Dorsolateral prefrontal cortex (tissue), 122 donors: ENCODE measurements at places on chromosomes 12 and 14. TPM values are rescaled to one million over a fixed set of nuclear protein-coding genes. Genes with fewer than 3 reads are reported as not detected.

DNA sequence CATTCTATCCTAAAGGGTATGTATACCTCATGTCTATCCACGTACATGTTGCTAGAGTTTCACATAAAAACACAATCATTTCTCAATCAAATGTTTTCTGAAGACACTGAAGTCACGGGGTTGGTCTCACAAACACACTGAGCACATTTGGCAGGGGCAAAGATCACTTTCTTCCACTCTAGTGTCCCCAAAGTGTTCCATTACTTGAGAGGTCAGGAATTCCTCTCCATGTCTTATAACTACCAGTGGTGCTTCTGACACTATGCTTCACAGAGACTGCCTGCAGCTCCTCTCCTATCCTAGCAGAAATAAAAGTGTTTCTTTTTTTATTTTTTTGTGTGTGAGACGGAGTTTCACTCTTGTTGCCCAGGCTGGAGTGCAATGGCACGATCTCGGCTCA lies 19.1 kb downstream of the ZFYVE1 start:
- no peak for DNase-seq

DNA sequence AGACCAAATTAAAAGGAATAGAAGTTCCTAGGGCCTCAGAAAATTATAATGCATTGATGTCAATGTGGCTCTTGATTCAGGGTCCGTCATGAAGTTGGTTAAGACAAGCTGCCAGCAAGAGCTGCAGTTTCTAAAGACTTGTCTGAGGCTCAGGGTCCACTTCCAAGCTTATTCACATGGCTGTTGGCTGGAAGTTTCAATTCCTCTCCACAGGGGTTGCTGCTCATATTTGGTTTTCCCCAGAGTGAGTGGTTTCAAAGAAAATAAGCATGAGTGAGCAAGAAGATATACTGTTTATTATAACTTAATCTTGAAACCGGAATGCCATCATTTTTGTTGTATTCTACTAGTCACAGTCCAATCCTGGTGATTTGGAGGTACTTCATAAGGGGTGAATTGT lies 1247.4 kb downstream of the LRFN5 start:
- no peak for DNase-seq

- DNase-seq = no peak
Observed at GRCh38 chr12:56683-57346, 9.8 kb upstream of the IQSEC3 start.

DNA sequence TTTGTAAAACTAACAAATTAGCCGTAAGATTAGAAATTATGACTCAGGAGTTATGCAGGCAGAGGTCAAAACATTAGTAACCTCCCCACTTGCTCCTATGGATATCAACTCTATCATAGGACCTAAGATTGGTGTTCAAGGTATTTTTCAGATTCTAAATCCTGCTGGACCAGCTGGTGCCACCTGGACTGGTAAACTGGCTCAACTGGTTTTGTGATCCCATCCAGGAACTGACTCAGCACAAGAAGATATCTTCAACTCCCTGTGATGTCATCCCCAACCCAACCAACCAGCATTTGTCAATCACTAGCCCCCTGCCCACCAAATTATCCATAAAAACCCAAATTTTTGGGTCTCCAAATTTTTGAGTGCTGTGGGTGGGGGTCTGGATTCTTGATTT lies 98.1 kb upstream of the OR4E1 start:
- DNase-seq = no peak

DNA sequence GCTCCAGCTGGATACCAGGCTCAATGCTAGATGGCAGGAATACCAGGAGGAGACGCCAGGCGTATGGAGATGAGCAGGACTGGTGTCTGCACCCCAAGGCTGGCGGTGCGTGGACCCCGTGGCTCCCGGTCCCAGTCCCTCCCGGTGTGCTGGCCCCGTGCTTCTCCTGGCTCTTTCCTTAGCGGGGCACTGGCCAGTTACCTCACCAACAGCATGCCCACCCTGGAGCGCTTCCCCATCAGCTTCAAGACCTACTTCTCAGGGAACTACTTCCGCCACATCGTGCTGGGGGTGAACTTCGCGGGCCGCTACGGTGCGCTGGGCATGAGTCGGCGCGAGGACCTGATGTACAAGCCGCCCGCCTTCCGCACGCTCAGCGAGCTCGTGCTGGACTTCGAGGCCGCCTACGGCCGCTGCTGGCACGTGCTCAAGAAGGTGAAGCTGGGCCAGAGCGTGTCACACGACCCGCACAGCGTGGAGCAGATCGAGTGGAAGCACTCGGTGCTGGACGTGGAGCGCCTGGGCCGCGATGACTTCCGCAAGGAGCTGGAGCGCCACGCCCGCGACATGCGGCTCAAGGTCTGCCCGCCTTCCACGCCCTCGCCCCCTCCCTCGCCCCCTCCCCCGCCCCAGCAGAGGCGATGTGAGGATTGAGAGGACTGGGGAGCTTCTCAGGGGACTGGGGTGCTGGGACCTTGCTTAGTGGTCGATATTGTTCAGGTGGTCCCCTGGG lies 14.6 kb downstream of the VASH1 start:
- no peak for DNase-seq

GRCh38 chr12:14928931-14929330 lies 9.4 kb downstream of the ERP27 start:
- DNase-seq = no peak

GRCh38 chr14:50920482-50921230 lies 23.6 kb downstream of the PYGL start:
- DNase-seq = no peak

DNA sequence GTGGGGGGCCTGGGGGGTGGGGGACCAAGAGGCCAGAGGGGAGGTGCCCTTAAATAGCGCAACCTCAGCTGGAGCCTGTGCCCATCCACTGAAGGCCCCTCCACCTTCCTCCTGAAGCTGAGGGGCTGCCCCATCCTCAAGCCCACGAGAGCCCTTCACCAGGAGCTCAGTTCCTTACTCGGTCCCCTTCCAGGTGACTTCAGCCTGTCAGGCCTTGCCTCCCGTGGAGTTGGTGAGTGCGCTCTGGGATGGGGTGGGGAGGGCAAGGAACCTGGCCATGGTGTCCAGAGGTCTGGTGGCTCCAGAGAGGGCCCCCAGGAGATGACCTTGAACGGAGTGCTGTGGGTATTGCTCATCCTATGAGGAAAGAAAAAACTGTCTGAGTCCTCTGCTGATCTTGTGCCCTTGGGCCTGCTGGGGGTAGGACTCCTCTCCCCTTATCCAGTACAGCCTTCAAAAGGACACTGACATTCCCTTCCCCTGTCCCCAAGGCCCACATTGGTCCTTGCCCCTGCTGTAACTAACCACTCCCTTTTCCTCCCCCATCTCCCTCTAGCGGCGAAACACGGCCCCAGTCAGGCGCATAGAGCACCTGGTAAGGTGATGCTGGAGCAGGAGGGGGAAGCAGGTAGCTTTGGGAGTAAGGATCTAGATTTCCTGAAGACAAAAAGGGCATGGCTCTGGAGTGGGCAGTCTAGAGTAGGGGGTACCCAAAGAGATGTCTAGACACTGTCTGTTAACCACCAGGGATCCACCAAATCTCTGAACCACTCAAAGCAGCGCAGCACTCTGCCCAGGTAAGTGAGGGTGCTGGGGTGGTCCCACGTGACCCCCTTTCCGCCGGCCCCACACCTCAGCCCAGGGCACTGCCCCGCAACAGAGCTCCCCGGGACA lies 3.6 kb downstream of the TNS2 start:
- no peak for DNase-seq

DNA sequence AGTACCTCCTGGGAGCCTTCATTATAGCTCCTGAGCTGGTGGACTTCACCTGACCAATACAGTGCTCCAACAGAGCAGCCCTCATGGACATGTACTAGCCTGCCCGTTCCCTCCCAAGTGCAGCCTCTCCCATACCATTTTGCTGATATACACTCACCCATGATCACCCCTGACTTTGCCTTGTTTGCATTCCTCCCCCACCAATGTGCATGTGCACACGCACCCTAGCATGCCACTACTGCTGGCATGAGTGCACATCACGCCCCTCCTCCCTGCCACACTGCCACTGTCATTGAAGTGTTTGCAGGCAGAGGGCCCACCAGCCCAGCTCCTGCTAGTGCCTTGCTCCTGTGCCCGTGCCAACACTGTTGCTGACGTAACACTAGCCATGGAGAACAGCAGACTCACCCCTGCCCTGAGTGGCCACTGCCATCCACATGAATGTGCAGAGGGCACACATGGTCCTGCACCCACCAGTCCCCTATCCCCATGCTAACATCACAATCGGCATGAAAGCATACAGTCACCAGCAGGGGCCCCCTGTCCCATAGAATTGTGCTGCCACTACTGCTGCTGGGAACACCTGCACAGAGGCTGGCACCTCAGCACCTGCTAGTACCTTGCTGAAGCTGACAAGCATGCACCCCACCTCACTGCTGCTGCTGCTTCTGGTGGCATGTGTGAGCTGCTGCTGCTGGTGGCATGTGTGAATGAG lies 110.3 kb downstream of the SINHCAF start:
- DNase-seq = no peak

GRCh38 chr12:81147292-81147919 lies 69.5 kb downstream of the ACSS3 start:
- no peak for DNase-seq

DNA sequence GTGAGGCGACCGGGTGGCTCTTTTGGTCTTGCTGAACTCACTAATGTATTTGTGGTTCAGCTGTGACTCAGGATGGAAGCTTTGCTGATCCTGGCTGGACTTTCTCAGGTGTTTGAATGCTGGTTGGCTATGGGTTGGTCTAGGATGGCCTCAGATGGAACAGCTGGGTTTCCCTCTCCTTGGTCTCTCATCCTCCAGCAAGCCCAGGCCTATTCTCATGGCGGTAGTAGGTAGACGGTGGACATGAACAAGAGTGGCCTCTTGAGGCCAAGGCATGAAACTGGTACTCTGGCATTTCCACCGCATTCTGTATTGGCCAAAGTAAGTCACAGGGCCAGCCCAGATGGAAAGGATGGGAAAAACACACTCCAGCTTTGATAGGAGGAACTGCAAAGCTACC lies 11.8 kb upstream of the POLR3B start:
- DNase-seq = no peak

DNA sequence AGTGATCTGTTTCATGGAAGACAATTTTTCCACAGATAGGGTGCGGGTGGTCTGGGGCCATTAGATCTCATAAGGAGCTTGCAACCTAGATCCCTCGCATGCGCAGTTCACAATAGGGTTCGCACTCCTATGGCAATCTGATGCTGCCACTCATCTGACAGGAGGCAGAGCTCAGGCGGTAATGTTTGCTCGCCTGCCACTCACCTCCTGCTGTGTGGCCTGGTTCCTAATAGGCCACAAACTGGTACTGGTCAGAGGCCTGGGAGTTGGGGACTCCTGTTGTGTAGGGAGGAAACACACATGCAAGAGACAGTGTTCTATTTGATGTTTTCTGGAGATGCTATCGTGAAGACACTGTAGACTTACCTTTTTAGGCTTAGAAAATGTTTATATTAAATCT lies 77.0 kb upstream of the FGD4 start:
- no peak for DNase-seq

- DNase-seq = no peak
Observed at GRCh38 chr12:78802593-78802992, 62.0 kb upstream of the SYT1 start.

DNA sequence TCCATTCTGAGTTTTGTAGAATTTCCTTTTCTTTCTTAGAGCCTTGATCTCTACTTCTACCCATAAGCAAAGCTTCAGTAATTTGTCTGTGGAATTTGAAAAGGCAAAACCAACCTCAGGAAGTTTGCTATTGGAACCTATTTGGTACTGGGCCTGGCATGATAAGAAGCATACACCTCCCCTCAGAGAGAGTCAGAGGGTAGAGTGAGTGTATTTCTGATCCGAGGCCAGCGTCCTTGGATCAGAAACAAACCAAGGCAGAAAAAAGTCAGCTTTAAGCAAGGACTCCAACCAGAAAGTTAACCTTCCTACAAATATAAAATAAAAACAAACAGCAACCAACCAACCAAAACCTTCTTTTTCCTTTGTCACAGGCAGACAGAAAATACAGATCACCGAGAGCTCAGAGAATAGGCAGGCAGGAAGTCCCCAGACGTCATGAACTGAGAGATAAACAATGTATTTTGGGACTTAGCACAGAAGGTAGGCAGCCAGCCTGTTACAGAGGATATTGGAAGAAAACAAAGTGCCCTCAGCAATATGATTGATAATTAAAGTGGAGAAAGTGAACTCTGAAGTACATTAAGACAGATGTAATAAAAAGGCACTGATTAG lies 141.5 kb downstream of the NEDD1 start:
- DNase-seq = no peak

- no peak for DNase-seq
Observed at GRCh38 chr12:12480074-12480473, 82.6 kb downstream of the DUSP16 start.

- no peak for DNase-seq
Observed at GRCh38 chr12:32585680-32586079, 93.4 kb upstream of the DNM1L start.

DNA sequence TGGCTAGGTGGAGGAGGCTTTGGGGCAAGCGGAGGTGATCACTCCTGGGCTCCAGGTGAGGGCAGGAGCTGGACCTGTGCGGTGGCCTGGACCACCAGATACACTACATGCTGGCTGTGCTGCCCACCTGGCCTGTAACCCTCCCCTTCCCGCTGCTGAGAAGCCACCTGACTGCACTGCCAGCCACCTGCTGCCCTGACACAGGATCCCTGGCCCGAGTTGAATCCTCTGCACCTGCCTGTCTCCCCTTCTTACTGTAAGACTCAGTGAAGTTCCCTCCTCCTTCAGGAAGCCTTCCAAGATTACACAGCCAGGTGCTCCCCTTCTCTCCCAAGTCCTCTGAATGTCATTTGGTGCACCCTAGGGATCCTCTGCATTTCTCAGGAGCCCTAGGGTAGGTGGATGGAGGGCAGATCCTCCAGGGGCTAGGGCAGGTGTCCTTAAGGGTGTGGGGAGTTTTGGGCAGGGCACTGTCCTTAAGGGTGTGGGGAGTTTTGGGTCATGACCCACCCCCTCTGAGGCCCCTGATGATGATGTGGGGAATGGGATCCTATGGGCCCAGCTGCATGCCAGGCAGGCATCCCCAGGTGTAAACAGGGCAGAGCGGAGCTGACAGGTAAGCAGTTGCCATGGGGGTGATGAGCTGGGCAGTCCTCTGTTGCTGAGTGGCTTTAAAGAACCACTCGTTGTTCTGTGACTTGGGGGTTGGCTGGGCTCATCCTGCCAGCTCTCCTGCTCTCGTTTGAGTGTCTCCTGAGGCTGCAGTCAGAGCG lies 6.7 kb upstream of the MTA1 start:
- DNase-seq = no peak

GRCh38 chr14:24607081-24607480 lies 2.4 kb downstream of the GZMH start:
- DNase-seq = no peak

GRCh38 chr12:117590999-117591398 lies 229.6 kb upstream of the NOS1 start:
- DNase-seq = no peak

Gene VRTN
- not detected for total RNA-seq

Gene RAD9B
- total RNA-seq = 0.57 TPM

Gene HSPB8
- 182 TPM for total RNA-seq

Gene CHGA
- 461 TPM for total RNA-seq

Gene DEGS2
- total RNA-seq = 10.3 TPM

Gene PARPBP
- 3.7 TPM for total RNA-seq
